ENCODE measurements at places on chromosomes 7 and 10.
A peak's percentile ranks its signal among the peaks of the same experiment; 100 is the strongest.

DNA sequence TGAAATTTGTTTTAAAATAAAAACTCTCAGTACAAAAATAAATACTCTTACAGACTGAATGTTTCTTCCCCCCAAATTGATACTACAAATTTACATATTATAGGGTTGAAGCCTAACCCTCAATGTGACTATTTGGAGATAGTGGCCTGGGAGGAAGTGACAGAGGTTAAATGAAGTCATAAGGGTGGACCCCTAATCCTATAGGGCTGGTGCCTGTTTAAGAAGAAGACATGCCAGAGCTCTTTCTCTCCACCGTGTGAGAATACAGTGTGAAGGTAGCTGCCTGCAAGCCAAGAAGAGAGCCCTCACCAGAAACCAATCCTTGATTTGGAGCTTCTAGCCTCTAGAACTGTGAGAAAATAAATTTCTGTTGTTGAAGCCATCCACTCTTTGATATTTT, 67.6 kb downstream of the MCU start:
- DNase-seq = no peak

GRCh38 chr7:51040787-51041186, 258.1 kb upstream of the GRB10 start:
- DNase-seq = no peak

DNA sequence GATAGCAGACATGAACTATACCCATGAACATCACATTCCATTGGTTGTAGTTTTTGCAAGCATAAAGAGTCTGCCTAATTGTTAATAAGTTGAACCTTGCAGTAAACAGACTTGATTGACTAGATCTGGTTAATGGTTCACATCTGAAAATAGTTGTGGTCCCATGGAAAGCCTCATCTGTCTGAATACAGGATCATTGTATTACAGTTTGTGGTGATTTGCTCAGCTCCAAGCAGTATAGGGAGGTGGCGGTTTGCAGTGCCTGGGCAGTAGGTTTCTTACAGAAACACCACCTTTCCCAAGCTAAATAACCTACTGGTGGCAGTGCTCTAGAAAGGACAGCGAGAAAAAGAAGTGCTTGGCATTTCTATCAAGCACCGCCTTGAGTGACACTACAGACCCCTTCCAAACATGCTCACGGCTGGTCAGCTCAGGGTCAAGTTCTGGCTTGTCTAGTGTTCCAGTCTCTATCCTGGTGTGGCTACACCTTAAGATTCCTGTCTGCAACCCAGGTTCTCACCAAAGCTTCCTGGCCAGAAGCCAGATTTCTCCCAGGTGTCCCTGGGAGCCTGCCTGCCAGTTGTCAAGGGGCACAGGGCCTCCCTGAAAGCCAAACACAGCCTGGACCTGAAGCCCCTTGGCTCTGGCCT, 119.9 kb downstream of the FANK1 start:
- DNase-seq = no peak

GRCh38 chr10:6236349-6237198, 33.8 kb downstream of the PFKFB3 start:
- no peak for DNase-seq

DNA sequence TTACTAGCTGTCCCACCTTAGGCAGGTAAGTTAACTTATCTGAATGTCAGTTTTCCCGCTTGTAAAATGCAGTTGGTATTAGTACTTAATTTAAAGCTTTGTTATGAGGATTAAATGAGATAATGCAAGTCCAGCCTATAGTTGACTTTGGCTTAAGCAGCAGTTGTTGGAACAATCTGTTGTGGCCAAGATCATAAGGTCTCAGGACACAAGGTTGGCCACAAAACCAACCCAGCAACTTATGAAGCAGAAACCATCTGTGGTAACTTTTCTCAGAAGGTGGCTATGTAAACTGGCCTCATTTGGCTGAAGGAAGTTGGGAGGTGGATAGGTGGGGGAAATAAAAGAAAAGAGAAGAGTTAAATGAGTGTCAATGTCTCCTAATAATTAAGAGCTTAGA, 29.4 kb downstream of the ENTPD1 start:
- DNase-seq = no peak

DNA sequence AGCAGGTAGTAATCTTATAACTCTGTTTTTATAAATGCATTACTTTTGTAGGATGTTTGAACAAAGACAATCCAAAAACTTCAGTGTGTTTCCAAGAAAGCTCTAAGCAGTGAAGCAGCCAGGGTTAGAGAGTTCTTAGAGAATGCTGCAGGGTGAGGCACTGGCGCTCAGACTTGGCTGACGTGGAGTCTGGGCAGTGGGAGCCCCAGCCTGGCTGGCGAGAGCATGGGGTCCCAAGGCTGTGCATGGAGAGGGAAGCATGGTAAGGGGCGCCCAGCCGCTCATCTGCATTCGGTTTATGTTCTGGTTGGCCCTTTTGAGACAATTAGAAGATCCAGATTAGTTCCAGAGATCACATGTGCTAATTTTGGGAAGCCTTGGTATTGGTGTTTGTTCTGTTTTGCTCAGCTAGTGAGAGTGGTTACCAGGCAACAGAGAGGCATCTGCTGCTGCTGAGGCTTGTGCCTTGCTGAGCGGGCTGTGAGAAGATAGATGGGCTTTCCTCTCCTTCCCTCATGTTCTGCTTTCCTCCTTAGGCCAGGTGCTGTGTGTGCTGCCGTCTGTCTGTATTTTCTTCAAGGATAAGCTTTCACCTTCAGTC, 10.3 kb downstream of the SUN1 start:
- no peak for DNase-seq

- DNase-seq = peak; percentile 95
Measured at GRCh38 chr7:4973728-4974198, 14.8 kb upstream of the MMD2 start.

DNA sequence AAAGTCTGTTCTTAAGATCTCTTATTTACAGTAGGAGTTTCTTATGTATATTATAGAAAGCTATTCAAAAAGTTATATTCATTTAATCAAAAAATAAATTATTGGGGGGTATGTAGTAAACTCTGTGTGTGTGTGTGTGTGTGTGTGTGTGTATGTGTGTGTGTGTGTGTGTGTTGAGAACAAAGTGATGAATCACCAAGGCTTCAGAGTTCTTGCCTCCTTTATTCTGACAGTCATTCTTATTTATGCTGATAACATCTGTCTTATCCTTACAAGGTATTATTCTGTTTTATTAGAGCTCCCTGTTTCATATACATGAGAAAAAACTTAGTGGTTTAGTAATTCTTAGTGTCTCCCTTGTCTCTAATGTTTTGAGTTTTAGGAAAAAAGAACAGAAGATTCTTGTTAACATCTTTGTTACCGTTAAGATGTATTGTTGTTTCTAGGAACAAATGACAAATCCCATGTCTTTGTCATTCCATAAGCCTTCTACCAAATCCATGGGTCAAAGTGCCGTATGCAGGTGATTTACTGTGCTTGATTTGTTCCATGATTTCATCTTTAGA, 424.0 kb downstream of the EXOC4 start:
- no peak for DNase-seq

DNA sequence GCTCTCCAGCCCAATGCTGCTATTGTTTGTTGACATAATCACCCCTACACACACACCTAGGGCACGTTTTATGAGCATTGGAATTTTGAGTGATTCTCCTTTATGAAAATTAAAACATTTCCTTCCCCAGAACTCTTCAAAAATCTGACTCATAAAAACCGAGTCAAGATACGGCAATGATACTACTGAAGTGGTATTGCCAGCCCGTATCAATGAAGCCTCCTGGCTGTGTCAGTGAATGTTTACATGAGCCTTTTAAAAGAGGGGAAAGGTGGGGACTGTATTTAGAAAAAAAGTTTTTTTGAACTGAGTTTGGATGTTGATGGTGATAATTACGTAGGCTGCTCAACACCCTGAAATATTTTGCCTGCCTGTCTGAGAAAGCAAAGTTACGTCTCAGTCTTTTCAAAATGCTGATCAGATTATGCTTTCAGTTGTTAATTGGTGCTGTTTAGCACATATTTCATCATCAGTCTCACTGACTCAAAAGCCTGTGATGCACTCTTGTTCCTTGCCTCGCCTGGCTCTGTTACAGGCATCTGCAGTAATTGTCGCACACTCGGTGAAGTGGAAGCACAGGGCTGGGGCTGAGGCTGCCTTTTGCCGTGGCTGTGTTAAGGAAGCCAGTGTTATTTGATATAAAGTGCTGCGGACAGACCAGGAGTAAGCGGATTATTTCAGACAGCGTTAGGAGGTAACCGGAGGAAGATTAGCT, 157.4 kb upstream of the TCF7L2 start:
- peak; percentile 25 for DNase-seq
